ENCODE measurements at places on chromosomes 6 and 20. TPM values are rescaled to one million over a fixed set of nuclear protein-coding genes. Genes with fewer than 3 reads are reported as not detected.
A peak's percentile ranks its signal among the peaks of the same experiment; 100 is the strongest.

DNA sequence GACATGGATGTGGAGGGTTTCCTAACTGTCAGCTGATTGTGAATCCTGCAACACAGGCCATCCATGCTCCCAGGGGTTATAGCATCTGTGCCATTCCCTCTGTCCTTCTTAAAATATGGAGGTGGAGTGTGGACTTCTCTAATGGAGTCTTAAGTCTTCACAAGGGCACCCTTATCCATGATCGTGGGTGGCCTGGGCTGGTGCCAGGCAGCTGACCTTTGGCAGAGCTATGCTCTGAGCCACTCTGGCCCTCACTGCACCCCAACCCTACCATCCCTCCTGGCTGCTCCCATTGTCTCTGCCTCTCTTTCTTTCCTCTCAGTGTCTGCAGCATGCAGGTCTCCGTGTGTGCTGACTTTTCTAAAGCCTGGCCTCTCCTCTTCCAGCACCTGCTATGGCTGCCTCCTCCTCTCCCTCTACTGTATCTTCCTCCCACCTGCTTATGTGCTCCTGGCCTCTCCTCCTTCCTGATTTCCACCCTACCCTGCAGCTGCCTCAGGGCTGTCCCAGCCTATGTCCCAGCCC lies 11.2 kb upstream of the PCMTD2 start:
- H3K4me1 ChIP-seq: no peaks in the 10 kb centered on the region
- H3K4me3 ChIP-seq: no peak overlapping the region
- H3K36me3 ChIP-seq: no peaks in the 10 kb centered on the region
- H3K27me3 ChIP-seq: no peaks in the 10 kb centered on the region
- no peak for DNase-seq

DOK5 gene
- polyA plus RNA-seq: 0.71 TPM

- no peaks in the 10 kb centered on the region for H3K27me3 ChIP-seq
- H3K4me1 ChIP-seq: no peaks in the 10 kb centered on the region
- peak overlapping the region; percentile 89 for H3K4me3 ChIP-seq
- DNase-seq: no peak
- peaks cover 28% of the 10 kb centered on the region for H3K36me3 ChIP-seq
- H3K27ac ChIP-seq: peak overlapping the region; percentile 90
Measured at GRCh38 chr6:43428112-43428570, 800 bp downstream of the ABCC10 start.

DNA sequence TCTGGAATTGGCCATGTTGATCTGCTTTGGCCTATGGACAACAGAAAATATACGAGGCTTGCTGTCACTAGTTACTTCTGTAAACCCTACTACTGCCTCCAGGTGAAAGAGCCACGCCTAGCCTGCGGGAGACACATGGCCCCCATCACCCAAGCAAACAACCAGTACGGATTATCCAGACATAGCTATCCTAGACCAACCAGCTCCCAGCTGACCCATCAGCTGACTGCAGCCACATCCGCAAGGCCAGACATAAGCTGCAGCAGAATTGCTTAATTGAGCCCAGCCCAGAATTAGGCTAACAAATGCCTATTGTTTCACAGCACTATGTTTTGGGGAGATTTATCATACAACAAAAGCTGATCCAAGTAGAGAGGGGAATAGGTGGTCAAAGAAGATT lies 13.5 kb downstream of the REV3L start:
- H3K4me3 ChIP-seq: no peak overlapping the region
- no peaks in the 10 kb centered on the region for H3K27me3 ChIP-seq
- H3K36me3 ChIP-seq: no peaks in the 10 kb centered on the region
- H3K27ac ChIP-seq: no peak overlapping the region
- no peak for DNase-seq

GRCh38 chr20:3795511-3796468 lies at the start of gene CDC25B:
TSS of gene CDC25B (plus strand) at chr20:3796310. CDS start at chr20:3796532, 222 bp downstream.
- H3K36me3 ChIP-seq: no peaks in the 10 kb centered on the region
- H3K4me1 ChIP-seq: peaks cover 18% of the 10 kb centered on the region
- peak within 1 kb of the TSS; percentile 95 for H3K27ac ChIP-seq
- H3K27me3 ChIP-seq: no peaks in the 10 kb centered on the region

Measured in small intestine (tissue), 16 donors.